ENCODE measurements at places on chromosomes 5 and 9. TPM values are rescaled to one million over a fixed set of nuclear protein-coding genes. Genes with fewer than 3 reads are reported as not detected.

DNA sequence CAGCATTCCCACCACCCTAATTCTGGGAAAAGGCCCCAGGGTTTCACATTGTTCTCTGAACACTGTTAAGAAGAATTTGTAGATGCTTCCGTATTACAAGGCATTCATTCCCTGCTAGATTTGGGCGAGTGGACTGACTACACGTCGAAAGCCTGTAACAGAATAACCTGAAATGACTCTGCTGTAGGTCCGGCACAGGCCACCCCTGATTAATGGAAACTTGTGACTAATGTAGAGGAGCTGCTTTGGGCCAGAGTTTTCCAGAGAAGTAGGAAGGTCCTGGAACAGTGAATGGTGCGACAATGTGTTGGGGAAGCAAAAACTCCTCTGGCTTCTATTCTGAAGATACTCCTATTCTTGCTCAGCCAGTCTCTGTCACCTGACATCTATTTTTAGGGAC lies 87.6 kb downstream of the NR3C1 start:
- DNase-seq = no peak
- no peak overlapping the region for H3K27ac ChIP-seq
- no peak overlapping the region for H3K4me3 ChIP-seq

DNA sequence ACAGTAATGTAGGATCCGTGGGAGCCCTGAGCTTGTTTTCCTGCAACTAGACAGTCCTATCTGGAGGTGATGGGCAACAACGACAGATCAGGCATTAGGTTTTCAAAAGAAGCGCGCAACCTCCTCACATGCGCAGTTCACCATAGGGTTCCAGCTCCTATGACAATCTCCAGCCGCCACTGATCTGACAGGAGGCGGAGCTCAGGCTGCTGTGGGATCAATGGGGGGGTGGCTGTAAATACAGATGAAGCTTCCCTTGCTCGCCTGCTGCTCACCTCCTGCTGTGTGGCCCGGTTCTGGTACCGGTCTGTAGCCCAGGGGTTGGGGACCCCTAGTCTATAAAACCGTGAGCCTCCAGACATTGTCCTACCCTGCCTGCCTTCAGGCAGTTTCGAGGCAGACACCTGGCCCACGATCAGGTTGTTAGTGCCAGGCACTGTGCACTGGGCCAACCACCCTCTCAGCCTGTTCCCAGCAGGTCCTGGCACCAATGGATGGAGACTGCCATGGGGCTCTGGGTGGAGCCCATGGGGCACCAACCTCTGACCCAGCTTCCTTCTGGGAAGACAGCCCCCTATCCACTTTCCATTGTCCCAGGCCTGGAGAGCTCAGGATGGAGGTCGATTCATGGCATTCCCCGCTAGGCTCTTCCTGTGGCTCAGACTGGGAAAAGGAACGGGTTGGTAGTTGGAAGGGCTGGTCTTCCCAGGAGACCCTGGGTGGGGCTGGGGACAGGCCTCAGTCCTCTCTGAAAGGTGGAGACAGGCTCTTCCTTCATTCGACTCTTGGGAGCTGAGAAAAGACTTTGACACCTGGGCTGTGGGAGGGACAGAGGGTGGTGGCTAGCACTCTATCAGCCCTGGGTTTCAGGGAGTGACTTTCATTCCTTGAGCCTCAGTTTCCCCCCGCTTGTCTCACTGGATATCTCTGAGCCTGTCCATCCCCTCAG lies 1.7 kb downstream of the ENDOG start:
- H3K36me3 ChIP-seq = peaks cover 8% of the 10 kb centered on the region
- peaks cover 3% of the 10 kb centered on the region for H3K27me3 ChIP-seq
- no peak for DNase-seq
- peaks cover 28% of the 10 kb centered on the region for H3K4me1 ChIP-seq

DNA sequence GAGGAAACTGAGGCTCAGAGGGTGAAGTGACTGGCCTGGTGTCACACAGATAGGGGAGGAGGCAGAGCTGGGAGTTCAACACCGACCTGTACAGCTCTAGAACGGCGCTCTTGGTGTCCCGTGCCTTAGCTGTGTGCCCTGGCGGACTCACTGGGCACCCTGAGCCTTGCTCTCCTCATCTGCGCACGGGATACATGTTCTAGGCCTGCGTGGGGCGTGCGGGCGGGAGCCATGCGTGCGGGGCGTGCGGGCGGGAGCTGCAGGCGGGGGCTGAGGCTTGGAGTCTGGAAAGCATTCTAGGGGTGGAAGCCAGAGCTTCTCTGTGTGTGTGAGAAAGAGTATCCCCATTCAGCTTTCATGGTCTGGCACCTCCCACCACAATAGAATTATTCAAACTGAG lies 165.3 kb downstream of the GAPVD1 start:
- H3K27me3 ChIP-seq = no peaks in the 10 kb centered on the region
- DNase-seq = no peak
- no peak overlapping the region for H3K4me3 ChIP-seq
- no peaks in the 10 kb centered on the region for H3K36me3 ChIP-seq
- H3K27ac ChIP-seq = no peak overlapping the region

GRCh38 chr9:16585591-16585990 lies 284.9 kb downstream of the BNC2 start:
- H3K36me3 ChIP-seq = no peaks in the 10 kb centered on the region
- no peaks in the 10 kb centered on the region for H3K4me1 ChIP-seq
- peaks cover 11% of the 10 kb centered on the region for H3K27me3 ChIP-seq
- no peak overlapping the region for H3K27ac ChIP-seq

- no peaks in the 10 kb centered on the region for H3K27me3 ChIP-seq
- no peak for DNase-seq
- no peak overlapping the region for H3K4me3 ChIP-seq
- H3K27ac ChIP-seq = no peak overlapping the region
- peaks cover 43% of the 10 kb centered on the region for H3K4me1 ChIP-seq
These were observed 90.8 kb downstream of the TLE4 start for GRCh38 chr9:79662537-79662956.

- H3K36me3 ChIP-seq = peaks cover 45% of the 10 kb centered on the region
- no peak for DNase-seq
- H3K4me1 ChIP-seq = peaks cover 30% of the 10 kb centered on the region
- no peaks in the 10 kb centered on the region for H3K27me3 ChIP-seq
- no peak overlapping the region for H3K4me3 ChIP-seq
These were observed 65.5 kb downstream of the NR3C1 start for GRCh38 chr5:143337946-143338345.

DNA sequence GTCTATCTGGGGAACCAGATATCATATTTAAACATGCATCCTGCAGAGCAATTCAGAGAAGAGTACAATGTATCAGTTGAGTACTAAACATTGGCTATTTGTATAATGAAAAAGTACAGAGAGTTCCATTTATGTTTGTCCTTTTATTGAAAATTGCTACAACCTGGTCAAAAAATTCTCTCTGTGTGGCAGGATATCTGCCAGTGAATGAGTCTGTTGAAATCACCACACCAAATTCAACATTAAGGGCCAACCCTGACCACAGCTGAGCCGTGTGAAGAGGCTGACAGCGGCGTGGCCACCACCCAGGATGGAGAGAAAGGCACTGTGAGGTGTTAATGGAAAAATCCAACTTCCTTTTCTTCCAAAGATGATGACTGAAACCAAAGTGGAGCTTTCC lies 422.7 kb upstream of the PIK3R1 start:
- no peaks in the 10 kb centered on the region for H3K4me1 ChIP-seq
- H3K27ac ChIP-seq = no peak overlapping the region
- H3K36me3 ChIP-seq = no peaks in the 10 kb centered on the region
- DNase-seq = no peak
- H3K4me3 ChIP-seq = no peak overlapping the region
- H3K27me3 ChIP-seq = no peaks in the 10 kb centered on the region

Gene NRARP
- 5.0 TPM for total RNA-seq

Gene PTPRD
- total RNA-seq = 0.16 TPM
